ENCODE measurements at places on chromosomes 4 and X.

GRCh38 chr4:133233922-133234321 is 84.8 kb downstream of the PCDH10 start:
- DNase-seq = no peak

DNA sequence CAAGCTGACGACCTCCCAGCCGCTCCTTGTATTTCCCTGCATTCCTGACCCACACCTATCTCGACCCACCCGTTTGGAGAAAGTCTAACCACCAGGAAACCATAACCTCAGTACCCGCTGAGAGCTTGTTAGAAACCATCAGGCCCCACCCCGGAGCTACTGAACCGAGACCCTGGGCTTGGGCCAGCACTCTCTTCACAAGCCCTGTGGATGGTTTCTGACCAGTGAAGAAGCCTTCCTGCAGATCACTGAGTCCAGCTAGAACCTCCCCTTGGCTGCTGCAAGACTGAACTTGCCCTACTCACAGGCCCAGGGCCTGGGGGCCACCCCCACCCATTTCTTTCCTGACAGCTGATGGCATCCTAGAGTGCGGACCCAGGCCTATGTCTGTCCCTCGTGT is 26.6 kb upstream of the ZNF185 start:
- DNase-seq = no peak

- no peak for DNase-seq
Observed at GRCh38 chr4:166622425-166622977, 611.8 kb downstream of the SPOCK3 start.

DNA sequence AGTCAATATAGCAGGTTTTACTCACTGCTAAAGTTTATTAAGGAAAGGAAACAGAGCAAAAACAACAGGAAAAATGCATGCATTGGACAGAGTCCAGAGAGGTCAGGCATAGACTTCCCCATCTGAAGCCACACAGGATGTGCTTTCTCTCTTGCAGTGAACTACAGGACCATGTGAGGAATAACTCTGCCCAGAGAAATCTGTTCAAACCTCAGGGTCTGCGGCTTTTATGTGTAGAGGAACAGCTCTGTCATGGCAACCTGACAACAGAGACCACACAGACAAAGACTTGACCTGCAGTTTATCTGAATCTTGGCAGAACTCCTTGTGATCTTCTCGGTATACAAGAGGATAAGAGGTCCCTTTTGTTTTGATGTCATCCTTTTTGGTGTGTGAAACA is 46.3 kb upstream of the LONRF3 start:
- no peak for DNase-seq
